ENCODE measurements at places on chromosomes 6 and 20. TPM values are rescaled to one million over a fixed set of nuclear protein-coding genes. Genes with fewer than 3 reads are reported as not detected.

The MYH7B gene
- 3.7 TPM for polyA plus RNA-seq

The JAG1 gene
- 18.0 TPM for polyA plus RNA-seq

The DNMT3B gene
- polyA plus RNA-seq, result 1.2 TPM

DNA sequence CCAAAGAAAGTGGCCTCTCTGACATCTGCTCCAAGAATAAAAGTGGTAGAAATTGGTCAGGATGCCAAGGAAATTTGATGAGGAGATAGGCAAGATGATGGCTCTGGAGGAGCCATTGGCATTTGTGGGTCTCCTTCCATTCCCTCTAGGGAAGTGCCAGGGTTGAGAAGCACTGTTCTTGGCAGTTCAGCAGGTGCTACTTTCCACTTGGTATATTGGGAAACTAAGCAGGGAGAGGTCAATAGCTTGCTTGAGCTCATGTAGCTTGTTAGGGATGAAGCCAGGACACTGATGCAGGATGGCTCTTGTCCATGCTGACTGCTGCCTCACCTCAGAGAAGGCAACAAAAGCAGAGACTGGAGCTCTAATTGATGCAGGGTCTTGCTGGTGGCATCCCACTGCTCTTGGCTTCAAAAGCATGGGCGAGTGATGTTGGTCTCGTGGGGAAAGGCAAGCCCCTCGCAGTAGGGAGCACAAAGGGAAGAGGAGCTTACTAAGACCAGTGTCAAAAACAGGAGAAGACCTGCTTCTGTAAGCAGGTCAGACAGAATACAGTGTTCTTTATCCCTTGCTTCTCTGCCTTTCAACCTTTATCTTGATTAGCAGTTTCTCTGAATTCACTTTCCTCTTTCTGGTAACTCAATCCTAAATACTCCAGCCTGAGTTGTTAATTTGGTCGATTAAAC lies 73.1 kb upstream of the RIPOR2 start:
- no peak for DNase-seq

DNA sequence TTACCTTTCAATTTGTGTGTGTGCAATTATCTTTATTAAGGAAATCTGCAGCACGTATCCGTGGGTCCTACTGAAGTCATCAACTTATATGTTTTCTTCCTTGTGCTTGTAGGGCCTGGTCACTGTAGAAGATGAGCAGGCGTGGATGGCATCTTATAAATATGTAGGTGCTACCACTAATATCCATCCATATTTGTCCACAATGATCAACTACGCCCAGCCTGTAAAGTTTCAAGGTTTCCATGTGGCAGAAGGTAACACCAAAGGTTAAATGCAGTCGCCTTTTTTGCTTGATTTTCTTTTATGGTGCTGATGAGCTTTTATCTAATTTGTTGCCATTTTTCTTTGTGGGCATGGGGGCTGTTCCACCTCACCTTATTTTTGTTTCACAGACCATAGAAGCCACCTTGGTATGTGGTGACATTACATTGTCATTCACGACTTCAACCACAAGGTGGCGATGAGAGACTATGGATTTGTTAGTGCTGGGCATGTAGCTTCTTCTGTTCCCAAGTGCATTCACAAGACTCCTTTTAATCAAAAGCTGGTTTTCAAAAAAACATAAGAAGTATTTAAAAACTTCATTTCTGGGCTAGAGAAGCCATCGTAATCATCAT lies 106.5 kb upstream of the LAMP5 start:
- DNase-seq, result peak; percentile 83

DNA sequence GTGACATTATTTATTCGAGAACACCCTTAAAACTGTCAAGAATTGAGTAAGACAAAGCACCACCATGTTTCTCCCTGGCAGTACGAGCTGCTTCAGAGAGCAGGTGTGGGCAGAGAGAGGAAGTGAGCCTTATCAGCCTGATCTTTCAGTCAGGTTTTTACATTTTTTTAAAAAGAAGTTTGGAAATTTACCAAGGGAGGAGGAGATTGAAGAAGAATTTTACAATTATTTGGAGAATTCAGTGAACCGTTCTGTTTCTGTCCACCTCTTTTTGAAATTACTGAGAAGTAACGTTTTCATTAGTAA lies 75.5 kb downstream of the ZDHHC14 start:
- peak; percentile 67 for DNase-seq

- no peak for DNase-seq
Observed at GRCh38 chr6:146041282-146041681, 12.4 kb downstream of the GRM1 start.

DNA sequence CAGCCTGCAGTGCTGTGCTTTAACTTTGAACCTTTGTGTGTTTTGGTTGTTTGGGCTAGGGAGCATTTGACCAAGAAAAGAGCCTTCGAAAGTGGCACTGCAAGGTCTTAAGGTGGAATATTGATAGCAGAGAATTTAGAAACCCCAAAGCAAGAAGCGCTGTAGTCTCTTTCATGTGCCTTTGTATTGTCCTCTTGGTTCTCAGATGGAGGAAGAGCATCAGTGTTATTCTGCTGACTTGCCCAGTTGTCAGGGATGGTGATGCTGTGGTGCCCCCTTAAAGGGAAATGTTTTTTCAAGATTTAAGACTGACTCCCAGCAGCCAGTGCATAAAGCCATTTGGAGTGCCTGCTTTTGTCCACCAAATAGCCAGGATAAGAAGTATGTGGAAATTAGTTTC lies 102.7 kb upstream of the INSM1 start:
- no peak for DNase-seq

- DNase-seq, result no peak
Observed at GRCh38 chr20:44580581-44581268, 1.7 kb upstream of the PKIG start.

DNA sequence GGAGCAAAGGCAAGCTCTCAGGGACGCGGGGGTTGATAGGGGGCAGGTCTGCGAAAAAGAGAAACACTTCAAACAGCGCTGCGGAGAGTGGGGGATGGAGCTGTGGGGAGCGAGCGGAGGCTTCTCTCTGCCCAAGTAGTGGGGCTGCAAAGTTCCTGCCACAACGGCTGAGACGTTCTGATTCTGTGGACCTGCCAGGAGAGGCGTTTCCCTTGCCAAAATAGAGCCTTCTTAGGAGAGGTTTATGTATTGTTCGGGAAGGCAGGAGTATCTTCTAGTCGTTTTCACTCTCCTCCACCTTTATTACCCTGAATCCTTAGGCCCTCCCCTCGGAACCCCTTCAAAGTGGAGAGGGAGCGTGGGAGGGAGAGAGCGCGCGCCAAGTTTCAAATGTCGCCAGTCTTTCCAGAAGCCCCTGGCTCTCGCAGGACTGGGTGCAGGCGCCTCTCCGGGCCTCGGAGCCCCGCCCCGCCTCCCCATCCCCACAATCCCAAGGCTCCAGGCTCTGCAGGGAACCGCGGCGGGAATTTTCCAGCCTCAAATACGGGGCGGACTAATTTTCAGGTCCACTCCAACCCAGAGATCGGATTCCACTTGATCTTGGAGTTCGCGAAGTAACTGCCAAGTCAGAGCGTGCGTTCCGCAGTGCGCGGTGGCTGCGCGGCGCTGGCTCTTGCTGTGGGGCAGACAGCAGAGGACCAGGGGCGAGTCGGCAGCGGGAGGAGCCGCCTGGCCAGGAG lies 10.0 kb upstream of the POU3F2 start:
- DNase-seq, result peak; percentile 41

- no peak for DNase-seq
Observed at GRCh38 chr6:134420614-134421181, 102.8 kb upstream of the SGK1 start.

- DNase-seq, result no peak
Observed at GRCh38 chr6:6565069-6565468, 23.5 kb upstream of the LY86 start.
